ENCODE measurements at places on chromosomes 6 and 20.

- DNase-seq = no peak
Observed at GRCh38 chr6:129184808-129185366, 301.9 kb downstream of the LAMA2 start.

GRCh38 chr6:135851442-135852271 lies at the start of gene PDE7B:
PDE7B (plus strand) TSS chr6:135851701.
- no peak for DNase-seq

DNA sequence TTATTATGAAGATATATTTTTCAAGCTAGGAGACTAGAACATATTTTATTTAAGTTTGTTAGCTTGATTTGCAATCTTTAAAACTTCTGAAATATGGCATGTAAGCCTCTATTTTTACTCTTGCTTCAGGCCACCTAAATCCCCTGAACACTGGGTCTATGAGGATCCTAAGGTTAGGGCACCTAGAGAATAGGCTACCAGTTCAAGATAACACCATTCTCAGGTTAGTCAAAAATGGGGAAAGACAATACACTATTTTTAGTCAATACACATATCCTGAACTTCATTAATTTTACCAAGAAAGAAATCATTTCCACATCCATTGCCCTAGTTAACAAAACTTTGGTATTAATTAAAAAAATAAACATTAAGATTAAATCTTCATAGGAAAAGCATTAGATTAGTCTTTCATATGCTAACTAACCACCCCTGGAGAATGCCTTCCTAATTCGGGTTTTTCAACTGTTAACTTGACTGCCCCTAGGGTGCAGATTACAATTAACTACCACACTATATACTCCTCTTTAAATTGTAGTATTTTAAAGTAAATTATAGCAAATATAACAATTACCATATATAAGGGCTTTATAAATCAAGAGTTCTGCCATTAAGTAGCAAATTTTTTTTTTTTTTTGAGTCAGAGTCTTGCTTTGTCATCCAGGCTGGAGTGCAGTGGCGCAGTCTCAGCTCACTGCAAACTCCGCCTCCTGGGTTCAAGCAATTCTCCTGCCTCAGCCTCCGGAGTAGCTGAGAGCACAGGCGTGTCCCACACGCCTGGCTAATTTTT lies 6.7 kb upstream of the HSF2 start:
- DNase-seq = no peak

- DNase-seq = no peak
Observed at GRCh38 chr20:13447385-13448180, 191.1 kb downstream of the TASP1 start.

DNA sequence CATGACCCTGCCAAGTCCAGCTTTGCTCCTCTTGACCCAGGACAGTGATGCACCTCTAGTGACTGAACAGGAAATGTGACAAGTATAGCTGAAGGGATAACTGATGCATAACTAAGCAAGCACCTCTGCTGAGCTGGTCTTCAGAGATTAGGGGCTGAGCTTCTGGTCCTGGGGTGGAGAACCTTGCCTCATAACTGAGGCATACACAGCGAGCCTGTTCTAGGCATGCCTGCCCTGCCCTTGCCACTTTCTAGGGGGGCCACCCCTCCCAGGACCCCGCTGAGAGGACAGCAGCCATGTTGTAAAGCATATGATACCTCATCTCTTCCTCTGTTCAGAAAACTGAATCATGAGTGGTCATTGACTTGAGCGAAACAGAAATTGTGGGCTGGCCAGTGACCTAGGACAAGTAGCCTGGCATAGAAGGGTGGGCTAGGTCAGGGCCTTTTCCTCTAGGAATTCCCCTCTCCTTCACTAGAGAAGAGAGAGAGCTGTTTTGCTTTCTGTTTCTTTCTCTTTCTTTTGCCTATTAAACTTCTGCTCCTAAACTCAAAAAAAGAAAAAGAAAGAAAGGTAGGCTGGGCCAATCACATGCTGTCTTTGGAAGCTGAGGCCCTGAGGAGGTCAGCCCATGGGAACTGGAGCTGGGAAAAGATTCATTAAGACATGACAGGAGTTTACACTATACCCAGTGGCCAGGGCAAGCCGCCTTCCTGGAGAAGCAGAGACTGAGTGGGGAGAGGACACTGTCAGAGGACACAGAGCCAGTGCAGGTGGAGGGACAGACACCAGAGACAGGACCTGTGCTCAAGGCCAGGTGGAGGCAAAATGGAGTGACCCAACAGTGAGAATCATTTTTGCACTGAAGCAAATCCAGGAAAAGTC lies 23.1 kb downstream of the ALDH5A1 start:
- DNase-seq = no peak
